ENCODE measurements at places on chromosomes 4 and X. TPM values are rescaled to one million over a fixed set of nuclear protein-coding genes. Genes with fewer than 3 reads are reported as not detected.

The SOX3 gene
- total RNA-seq = not detected

The PNMA5 gene
- total RNA-seq = not detected

The NR3C2 gene
- total RNA-seq = 6.3 TPM

The GABRE gene
- not detected for total RNA-seq

GRCh38 chrX:51891821-51892551 lies 1.4 kb upstream of the MAGED1 start:
- H3K4me3 ChIP-seq = no peak overlapping the region
- H3K36me3 ChIP-seq = no peaks in the 10 kb centered on the region
- peak overlapping the region; percentile 41 for H3K27ac ChIP-seq
- no peaks in the 10 kb centered on the region for H3K27me3 ChIP-seq
- peak; percentile 17 for DNase-seq
- H3K4me1 ChIP-seq = peaks cover 33% of the 10 kb centered on the region

DNA sequence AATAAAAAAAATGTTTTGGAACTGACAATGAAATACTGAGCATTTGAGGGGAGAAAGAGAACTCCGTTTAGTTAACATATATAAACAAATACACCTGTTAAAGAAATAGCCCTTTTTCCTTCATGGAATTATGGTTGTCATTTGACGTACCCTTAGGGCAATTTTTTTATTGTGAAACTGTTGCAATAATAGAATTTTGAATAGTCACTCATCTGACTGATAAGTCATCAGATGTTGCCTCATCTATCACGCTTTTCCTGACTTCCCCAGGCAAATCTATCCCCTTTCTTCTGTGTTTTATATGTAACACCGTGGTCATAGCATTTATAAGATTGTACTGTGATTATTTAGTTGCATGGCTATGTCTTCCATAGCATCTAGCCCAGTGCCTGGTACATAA lies 69.0 kb upstream of the HDAC8 start:
- H3K27ac ChIP-seq = no peak overlapping the region
- no peaks in the 10 kb centered on the region for H3K36me3 ChIP-seq
- DNase-seq = no peak
- H3K4me3 ChIP-seq = no peak overlapping the region

DNA sequence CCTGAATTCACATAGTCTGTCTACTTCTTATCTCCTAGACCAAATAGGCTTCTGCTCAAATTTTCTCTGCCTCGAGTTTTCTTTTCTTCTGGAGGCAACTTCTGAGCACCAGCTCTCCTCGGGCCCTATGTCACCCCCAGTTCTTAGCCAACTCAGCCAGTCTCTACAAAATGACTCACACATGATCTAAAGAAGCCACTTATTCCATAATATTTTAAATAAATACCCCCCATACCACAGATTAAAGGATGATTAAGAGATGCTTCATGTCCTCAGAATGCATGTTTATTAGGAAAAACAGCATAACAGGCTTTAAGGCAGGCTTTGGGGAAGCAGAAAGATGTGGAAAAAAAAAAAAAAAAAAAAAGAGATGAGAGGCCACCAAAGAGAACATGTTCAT lies 36.6 kb upstream of the DDX53 start:
- no peak for DNase-seq
- H3K4me1 ChIP-seq = no peaks in the 10 kb centered on the region
- no peaks in the 10 kb centered on the region for H3K36me3 ChIP-seq
- H3K27ac ChIP-seq = no peak overlapping the region

GRCh38 chr4:158055668-158056067 lies 117.2 kb downstream of the GASK1B start:
- no peaks in the 10 kb centered on the region for H3K36me3 ChIP-seq
- no peaks in the 10 kb centered on the region for H3K4me1 ChIP-seq
- DNase-seq = no peak
- no peak overlapping the region for H3K4me3 ChIP-seq
- no peaks in the 10 kb centered on the region for H3K27me3 ChIP-seq

DNA sequence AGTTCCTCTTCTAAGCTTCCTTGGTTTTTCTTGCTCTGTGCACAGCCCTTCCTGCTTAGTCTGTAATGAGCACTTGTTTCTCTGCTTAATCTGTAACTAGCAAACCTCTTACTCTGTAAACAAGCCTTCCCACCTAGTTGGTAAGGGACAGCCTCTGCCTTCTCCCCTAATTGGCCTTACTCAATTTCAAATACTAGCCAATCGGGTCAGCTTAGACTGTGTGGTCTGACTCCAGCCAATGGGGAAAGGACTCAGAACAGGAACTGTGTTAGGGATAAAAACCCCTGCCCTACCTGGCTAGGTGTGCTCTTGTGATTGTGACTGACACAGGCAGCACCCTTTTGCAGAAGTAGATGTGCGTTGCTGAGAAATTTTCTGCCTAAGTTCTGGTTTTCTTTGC lies 136.5 kb upstream of the AADAT start:
- H3K27ac ChIP-seq = no peak overlapping the region
- no peaks in the 10 kb centered on the region for H3K36me3 ChIP-seq
- no peak overlapping the region for H3K4me3 ChIP-seq
- H3K27me3 ChIP-seq = no peaks in the 10 kb centered on the region
- no peak for DNase-seq
